T-helper 17 cell (primary cell): ENCODE measurements at places on chromosomes 3 and 15.

GRCh38 chr3:33439546-33440327 is 468 bp downstream of the UBP1 start:
- peak; percentile 36 for DNase-seq

GRCh38 chr3:187291512-187292132 is at the start of gene MASP1:
Gene MASP1, minus strand, starts transcription at chr3:187291737. Its CDS starts 105 bp downstream, at chr3:187291632.
- DNase-seq: no peak

DNA sequence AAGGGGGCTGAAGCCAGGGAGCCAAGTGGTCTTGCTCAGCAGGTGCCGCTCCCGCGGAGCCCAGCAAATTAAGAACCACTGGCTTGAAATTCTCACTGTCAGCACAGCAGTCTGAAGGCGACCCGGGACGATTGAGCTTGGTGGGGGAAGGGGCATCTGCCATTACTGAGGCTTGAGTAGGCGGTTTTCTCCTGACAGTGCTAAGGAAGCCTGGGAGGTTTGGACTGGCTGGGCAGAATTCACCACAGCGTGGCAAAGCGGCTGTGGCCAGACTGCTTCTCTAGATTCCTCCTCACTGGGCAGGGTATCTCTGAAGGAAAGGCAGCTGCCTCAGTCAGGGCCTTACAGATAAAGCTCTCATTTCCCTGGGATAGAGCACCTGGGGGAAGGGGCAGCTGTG is 57.0 kb upstream of the GPR149 start:
- no peak for DNase-seq

GRCh38 chr3:38560996-38561717 is 65.0 kb downstream of the EXOG start:
- no peak for DNase-seq

GRCh38 chr3:186997061-186997460 is 66.7 kb downstream of the ST6GAL1 start:
- DNase-seq: no peak

DNA sequence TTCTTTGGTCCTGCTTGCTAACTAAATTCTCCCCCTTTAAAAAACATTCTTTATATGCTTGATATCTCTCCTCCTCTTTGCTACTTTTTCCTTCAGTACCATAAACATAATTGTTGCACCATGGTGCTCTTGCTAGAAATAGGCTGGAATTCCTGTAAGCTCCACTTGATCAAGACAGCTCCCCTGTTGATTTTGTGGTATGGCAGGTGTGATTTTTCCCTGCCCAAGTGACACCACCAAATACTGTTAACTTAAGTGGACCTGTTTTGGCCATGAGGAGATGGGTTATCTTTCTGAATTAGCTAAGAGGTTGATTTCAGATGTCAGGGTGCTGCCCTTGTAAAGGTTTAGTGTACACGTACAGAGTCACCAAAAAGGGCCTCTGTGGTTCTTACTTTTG is 205.3 kb downstream of the CDIN1 start:
- DNase-seq: no peak

GRCh38 chr15:63979262-63979793 is 67.0 kb downstream of the DAPK2 start:
- DNase-seq: no peak

DNA sequence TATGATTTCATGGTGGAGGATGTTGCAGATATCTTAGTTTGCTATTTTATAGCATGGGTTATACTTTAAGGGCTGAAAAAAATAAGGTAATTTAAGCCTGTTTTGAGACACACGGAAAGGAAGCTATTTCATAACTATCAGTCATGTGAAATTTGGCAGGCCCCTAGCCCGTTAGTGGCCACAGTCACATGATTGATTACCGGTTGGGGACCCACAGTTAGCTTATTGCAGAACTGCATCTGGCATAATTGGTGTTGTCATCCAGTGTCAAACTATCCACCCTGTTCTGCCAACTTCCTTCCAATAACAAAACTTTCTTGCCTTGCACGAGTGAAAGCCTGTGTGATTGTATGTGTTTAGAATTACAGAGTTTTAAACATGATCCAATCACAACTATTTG is 35.2 kb downstream of the FNDC3B start:
- DNase-seq: no peak

- no peak for DNase-seq
Observed at GRCh38 chr3:195260280-195260905, 10.6 kb downstream of the XXYLT1 start.

GRCh38 chr3:126607214-126607908 is 47.6 kb downstream of the TXNRD3 start:
- DNase-seq: no peak

- DNase-seq: no peak
Observed at GRCh38 chr15:86608461-86609205, 529.0 kb downstream of the AGBL1 start.

DNA sequence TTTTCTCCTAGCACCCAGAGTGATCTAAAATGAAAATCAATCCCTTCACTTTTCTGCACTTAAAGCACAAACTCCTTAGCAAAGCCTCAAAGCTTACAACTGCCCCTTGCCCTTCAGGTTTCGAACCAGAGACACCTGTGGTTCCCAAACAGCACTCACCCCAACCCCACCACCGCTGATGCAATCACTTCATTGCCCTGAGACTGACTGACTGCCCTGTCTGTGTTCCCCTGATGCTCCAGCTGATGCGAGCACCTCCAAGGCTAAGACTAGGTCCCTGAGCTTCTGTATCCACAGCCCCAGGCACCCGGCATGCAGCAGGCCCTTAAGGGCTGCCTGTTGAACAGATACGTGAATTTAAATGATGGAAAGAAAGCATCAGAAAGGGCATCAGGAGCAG is 127.3 kb downstream of the ZNF621 start:
- DNase-seq: no peak

DNA sequence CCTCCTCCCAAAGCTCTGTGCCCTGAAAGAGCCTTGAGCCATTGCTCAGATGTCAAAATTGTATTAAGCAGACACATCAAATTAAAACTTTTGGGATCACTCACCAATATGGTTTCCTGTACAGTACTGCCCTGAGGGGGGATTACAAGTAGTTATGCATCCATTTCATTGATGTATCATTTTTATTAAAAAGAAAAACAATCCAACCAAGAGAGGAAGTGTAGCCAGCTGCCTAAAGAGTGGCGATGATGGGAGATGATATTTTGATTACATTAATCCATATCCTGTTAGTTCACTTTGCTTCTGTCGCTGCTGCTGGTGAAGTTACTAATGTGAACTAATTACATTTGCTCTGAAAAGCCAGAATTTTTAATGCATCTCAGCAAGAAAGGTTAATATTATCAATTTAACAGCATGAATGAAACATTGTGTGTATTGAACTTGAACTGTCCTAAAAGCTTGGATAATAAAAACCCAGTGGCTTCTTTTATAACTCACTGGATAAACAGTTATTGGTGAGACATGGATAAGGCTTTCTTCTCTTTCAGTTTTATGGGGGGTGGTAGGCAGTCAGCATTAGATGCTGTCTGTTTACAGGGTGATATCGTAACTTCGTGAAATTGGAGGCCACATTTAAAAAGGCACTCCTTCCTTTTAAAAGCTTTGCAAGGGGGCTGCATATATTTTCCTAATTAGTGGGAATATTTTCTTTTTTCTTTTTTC is 87.7 kb downstream of the IGF1R start:
- DNase-seq: no peak

DNA sequence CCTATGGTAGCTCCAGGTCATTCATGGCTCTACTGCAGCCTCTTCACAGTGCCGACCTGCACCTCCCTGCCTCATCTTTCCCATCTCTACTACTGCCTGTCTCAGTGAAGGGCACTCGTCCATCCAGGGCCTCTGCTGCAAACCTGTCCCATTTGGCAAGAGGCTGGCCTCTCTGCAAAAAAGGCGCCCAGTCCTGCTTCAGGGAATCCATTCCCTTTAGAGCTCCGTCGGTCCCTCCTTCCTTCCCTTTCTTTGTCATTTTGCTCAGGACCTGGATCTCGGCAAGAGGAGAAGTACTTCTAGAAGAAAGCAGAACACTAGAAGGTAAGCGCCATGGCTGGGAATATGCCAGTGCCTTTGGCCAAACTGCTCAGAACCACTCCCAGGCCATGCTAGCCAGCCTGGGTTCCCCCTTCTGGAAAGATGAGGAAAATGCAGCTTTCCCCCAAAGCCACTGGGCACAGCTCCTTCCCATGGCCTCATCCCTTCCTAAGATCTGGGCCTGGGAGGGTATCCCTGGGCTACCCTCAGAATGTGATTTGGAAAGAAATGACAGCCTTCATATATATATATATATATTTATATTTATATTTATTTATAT is 6.4 kb upstream of the ISL2 start:
- no peak for DNase-seq

GRCh38 chr3:37905987-37906674 is 44.5 kb downstream of the CTDSPL start:
- no peak for DNase-seq

DNA sequence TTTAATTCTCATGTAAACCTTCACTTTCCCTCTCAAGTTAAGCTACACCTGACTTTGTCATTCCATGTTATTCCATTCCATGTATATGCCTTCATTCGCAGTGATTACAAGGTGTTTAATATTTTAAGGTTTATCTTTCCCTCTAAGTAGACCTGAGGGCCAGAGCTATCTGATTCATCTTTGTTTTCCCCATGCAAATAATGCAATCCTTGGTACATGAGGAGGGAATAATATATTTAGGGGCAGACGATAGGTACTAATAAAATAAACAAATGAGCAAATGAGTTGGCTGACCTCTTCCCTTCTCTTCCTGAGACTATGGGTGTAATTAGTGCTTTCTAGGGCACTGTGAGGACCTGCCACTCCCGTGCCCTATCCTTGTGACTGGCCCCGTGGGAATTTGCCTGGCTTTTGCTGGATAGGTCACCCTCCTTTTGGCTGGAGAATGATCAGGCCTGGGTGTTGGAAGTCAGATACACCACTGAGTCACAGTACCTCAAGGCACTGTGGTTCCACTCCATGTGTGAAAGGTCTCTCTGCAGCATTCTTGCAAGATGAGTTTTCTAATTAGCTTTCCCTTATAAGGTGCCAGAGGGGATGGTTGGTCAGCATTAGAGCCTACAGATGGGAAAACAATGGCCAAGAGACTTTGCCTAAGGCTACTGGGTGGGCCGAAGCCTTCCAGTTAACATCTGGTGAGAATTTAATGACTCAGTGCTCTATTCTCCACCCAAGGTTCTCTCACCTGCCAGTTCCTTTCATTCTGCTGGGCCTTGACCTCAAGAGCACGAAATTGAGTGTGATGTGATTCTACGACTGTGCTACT is 183.2 kb downstream of the P3H2 start:
- no peak for DNase-seq

- no peak for DNase-seq
Observed at GRCh38 chr15:100895721-100896120, 16.1 kb downstream of the ALDH1A3 start.

DNA sequence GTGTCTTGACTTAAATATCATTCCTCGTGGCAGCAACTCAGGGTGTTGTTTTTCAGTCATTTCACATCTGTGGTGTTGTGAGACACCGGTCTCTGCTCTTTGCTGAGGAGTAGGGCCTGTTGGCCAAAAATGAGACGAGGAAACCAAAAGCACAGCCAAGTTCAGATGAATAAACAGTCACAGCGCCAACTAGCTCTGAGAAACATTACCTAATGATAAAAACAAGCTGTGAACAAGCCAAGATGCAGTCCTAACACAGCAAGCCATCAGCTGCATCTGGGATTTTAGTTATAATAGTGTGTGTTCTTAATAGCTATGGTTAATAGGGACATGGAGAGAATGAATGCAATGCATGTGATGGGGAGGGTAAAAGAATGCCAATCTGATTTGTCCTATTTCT is 843.4 kb upstream of the DPPA4 start:
- no peak for DNase-seq

DNA sequence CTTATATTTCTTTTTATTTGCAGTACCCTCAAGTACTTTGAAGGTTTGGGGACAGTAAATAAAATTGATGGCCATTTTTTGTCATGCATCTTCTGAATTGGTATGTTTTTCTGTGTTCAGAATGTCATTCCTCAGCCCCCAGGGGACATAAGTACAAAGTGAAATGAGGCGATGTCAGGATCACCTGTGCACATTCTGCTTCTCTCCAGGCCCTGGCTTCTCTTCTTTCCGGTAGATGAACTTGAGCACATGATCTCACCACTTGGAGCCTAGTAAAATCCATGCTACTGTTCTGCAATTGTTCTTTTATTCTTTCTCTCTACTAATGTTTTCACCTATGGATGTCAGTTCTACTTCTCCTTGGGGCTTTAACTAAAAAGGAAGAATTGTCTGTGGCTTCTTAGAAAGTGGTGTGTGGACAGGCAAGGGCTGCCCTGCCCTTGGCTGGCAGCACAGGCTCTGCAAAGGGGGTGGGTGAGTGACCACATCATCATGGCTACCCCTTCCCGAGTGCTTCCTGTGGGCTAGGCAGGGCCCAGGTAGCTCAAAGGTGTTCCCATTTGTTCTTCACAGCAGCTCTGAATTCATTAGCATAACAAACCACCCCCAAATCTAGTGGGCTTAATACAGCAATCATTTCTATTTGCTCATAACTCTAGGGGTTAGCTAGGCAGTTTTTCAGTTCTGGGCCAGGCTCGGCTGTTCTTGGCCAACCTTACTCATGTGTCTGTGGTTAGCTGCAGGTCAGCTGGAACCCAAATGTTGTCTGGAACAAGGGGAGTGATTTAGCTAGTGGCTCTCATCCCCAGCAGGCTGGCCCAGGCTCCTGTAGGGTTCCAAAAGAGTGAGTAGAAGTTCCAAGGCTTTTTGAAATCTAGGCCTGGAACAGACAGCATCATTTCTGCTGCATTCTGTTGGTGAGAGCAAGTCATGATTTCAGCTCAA is 154.0 kb upstream of the CTDSPL start:
- DNase-seq: no peak

DNA sequence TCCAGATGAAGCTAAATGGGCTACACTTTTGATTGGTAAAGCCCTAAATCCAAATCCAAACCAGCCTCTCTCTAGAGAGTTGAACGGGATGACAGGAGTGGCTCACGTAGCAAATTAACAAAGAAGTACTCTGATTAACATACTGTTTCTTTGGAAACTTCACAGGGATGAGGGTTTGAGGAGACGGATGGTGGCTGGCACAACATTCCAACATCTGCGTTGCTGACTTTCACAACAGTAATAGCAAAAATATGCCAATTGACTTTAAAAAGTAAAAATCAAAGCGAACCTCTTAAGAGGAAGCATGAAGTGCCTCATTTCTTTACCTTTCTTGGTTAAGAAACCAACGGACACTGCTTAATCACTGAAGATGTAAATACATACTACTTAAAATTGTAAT is 181.4 kb downstream of the TBL1XR1 start:
- no peak for DNase-seq

GRCh38 chr3:58047826-58048225 is 39.6 kb downstream of the FLNB start:
- DNase-seq: no peak

GRCh38 chr3:194869482-194870169 is 183.9 kb downstream of the FAM43A start:
- no peak for DNase-seq

DNA sequence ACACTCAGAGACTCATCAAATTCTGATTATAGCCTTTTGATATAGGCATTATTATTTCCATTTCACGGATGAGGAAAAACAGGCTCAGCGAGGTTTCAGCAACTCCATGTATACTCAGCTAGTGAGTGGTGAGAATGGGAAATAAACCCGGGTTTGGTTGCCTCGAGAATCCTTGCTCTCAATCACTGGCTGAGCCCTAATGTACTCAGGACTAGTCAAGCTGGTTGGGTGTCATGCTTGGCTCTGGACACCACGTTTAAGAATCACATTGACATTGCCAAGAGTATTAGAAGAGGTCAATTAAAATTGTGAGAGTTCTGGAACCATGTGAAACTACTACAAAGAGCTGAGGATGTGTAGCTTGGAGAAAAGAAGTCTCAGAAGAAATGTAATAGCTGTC is 444.5 kb downstream of the MFSD1 start:
- no peak for DNase-seq
